ENCODE measurements at places on chromosomes 2 and 18.

GRCh38 chr2:157696036-157696435 is 67.4 kb upstream of the ACVR1C start:
- DNase-seq, result peak; percentile 52

GRCh38 chr18:44862112-44862511 is 181.4 kb downstream of the SETBP1 start:
- no peak for DNase-seq

- no peak for DNase-seq
Measured at GRCh38 chr2:231671270-231672050, 36.9 kb upstream of the PTMA start.

- DNase-seq, result peak; percentile 81
Measured at GRCh38 chr2:11406267-11406957, 59.5 kb downstream of the E2F6 start.

DNA sequence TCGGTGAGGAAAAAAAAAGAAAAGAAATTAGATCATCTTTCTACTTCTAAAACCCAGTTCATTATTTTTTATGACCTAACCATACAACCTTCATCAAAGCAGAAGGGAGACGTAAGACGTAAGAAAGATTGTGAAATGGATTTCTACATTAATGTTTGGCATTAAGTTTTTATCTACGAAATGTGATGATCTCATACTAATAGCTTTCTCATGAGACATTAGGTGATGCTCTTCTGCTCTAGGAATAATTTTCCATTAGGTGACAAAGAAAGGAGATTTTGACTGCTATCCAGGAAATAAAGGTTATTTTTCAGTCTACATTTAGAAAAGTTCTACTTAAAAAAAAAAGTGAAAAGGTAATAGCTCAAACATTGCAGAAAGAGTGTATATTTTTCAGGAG is 748.6 kb downstream of the ERBB4 start:
- DNase-seq, result no peak

GRCh38 chr2:74206180-74206688 is 7.8 kb downstream of the MTHFD2 start:
- DNase-seq, result peak; percentile 47

- no peak for DNase-seq
Measured at GRCh38 chr18:31680433-31680811, 4.0 kb downstream of the B4GALT6 start.

DNA sequence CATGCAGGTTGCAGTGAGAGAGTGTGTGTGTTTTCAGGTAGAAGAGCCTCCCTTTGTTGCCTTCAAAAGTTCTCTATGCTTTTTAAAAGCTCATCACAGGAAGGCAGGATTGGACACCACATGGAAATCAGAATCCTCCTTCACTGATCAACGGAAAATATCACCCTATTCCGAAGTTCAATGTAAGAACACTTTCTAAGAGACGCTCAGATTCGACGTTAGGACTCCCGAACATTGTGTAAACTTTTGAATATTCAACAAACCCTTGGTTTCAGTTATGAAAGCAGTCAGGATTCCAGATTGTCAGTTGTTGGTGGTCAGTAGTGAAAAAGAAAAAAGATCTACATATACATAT is 561.4 kb upstream of the ID2 start:
- no peak for DNase-seq

DNA sequence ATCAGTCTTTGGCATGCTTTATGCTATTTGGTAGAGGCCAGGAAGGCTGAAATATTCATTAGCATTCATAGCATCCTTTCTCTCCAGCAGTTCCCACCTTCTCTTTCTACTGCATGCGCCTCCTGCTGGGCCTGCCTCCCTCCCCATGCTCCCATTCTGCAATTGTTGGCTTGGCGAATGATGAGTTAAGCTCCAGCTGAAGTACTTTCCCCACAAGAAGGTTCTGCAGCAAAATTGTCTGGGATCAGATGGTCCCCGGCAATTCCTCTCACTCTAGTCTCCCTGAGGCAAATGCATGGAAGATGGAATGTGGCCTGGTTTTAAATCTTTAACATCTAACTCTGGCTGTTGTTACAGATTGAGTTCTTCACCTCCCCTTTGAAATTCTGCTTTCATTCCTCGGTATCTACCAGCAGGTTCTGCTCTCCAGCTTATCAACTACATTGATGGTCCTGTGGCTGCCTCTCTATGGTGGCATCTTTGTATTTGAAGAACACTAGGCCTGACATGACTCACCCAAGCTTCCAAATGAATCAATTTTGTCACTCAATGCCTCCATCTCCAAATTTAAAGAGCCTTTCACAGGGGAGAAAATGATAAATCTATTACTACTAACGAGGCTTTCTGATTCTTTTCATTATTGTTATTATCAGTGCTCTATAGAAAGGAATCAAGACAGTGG is 55.9 kb downstream of the KCTD18 start:
- DNase-seq, result no peak

- peak; percentile 55 for DNase-seq
Measured at GRCh38 chr2:20224716-20225293, at the start of gene SDC1. Gene SDC1 (minus strand): TSS chr2:20225130. CDS start chr2:20224867, 263 bp downstream.

DNA sequence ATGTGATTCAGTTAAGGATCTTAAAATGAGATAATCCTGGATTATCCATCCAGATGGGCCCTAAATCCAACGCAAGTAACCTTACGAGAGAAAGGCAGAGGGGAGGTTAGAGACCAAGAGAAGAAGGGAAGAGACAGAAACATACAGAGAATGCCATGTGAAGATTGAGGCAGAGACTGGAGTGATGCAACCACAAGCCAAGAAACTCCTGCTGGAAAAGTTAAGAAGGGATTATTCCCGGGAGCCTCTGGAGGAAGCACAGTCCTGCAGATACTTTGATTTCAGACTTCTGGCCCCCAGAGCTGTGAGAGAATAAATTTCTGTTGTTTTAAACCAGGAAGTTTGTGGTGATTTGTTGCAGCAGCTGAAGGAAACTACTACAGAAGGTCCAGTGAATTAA is 992.7 kb downstream of the BCL11A start:
- no peak for DNase-seq

DNA sequence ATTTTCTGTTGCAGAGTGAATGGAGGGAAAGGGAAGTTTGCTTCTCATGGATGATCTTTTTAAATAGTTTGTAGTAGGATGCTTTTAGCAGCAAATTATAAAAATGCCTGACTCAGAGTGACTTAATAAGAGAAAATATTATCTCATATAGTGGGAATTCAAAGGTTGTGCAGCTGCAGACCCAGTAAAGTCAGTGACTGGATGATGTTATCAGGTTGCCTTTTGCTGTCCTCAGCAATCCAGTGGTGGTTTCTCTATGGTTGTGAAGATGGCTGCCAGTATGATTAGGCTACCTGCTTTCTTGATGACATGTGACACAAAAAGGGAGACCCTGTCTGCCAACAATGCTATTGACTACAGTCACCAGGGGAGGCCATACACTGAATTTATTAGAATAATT is 184.8 kb downstream of the DIS3L2 start:
- DNase-seq, result peak; percentile 13

DNA sequence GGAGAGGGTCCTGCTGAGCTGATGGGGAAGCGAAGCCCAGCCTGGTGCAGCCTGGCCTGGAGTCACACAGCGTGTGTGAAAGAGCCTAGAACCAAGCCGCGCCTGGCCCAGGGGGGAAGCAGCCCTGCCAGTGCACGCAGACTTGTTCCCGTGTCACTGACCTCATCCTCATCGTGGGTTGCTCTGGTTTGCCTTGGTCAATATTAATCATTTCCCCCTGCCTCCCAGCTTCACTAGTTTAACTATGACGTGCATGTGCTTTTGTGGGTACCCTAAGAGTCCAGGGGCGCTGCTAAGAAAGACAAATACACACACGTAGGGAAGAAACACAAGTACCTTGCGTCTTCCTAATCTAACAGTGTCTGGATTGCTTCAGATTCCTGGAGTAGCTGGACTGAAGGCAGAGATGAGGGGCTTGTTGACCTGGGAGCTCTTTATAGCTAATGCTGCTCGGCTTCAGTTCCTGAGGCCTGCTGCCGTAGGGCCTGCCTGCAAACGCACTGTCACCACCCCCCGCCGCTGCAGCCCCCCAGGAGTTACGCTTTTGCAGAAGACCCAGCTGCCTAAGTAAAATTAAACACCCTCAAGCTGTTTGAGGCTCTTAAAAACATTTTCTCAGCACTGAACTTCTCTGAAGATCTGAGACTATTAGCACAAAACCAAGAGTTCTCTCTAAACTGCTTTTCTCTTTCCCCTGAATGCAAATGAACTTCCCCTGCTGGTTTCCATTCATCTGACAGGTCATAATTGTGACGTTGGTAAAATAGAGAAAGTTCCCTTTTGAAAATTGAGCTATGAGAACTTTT is 159.2 kb downstream of the FAM210A start:
- DNase-seq, result no peak

GRCh38 chr2:36567711-36568408 is 30.1 kb downstream of the FEZ2 start:
- DNase-seq, result no peak

- DNase-seq, result peak; percentile 66
Measured at GRCh38 chr18:3869848-3870247, 419.9 kb downstream of the TGIF1 start.
